Activated naive CD4-positive, alpha-beta T cell treated with anti-CD3 and anti-CD28 coated beads, Interleukin-2, amount 50 U/mL, for 16 hours (primary cell): ENCODE measurements at places on chromosomes 13 and 19.
A peak's percentile ranks its signal among the peaks of the same experiment; 100 is the strongest.

DNA sequence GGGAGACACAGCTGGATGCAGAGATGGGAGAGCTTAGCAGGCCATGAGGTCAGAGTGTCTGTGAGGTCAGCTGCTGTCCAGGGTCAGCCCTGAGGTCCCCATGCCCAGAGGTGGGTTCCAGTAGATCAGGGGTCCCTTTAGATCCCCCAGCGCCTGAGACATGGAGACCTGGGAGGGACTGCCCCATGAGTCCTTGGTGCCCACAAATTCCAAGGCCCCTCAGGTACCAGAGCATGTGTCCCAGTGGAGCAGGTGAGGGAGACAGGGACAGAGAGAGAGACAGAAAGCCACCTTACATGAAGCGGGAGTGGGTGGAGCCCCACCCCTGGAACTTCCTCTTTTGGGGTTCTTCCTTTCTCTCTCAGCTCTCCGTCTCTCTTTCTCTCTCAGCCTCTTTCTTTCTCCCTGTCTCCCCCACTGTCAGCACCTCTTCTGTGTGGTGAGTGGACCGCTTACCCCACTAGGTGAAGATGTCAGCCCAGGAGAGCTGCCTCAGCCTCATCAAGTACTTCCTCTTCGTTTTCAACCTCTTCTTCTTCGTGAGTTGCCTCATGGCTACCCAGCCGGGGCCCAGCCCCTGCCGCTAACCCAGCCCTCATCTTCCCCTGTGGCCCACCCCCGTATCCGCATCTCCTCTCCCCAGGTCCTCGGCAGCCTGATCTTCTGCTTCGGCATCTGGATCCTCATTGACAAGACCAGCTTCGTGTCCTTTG is at the start of gene CD37:
CD37 (plus strand) TSS at position 336 of the 713 bp plus-strand sequence; CDS start at position 471, 135 bp downstream.
- peak; percentile 55 for DNase-seq

- DNase-seq: no peak
Measured at GRCh38 chr13:32209652-32210051, 105.5 kb downstream of the ZAR1L start.

- DNase-seq: no peak
Measured at GRCh38 chr19:52566588-52566987, 3.5 kb upstream of the ZNF701 start.

DNA sequence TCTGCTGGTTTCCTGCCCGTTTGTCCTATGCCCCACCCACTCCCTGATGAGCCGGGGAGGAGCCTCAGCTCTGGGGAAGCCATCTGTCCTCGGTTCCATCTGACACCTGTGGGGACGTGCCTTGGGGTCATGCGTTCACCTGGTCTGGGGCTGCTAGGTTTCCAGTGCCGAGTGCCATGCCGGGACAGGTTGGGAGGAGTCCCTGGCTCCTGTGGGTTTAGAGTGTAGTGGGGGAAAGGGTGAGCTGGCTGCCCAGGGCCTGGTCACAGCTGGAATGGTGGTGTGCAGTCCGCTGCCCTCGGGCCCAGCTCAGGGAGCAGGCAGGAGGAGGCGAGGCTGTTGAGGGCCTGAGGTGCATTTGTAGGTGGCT is 2.5 kb downstream of the KDM4B start:
- peak; percentile 39 for DNase-seq

DNA sequence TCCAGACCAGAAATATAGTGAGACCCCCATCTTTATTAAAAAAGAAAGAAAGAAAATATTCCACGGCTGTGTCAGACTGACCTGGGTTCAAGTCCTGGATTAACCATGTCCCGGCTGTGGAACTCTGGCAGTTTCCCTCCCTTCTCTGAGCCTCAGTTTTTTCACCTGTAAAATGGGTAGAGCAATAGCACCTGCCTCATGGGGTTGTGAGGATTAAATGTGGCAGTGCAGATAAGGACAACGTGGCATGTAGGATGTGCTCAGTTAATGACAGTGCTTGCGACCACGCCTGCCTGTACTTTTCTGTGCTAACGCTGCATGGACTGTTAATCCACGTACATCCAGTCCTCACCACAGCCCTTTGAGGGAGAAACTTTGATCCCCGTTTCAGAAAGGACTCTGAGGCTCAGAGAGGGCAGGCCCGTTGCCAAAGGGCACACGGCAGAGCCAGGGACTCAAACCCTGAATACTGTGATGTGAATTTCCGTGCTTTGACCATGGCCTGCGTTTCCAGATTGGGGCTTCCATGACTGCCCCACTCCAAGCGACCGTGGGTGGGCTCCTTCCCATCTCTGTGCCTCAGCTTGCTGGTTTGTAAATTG is 16.1 kb downstream of the SBK2 start:
- no peak for DNase-seq

GRCh38 chr13:46598820-46599180 is 45.8 kb downstream of the LRCH1 start:
- DNase-seq: no peak

- no peak for DNase-seq
Measured at GRCh38 chr13:72754111-72754510, 26.4 kb downstream of the BORA start.

GRCh38 chr19:4534836-4535658 is at the start of gene PLIN5:
TSS of gene PLIN5 (minus strand) at chr19:4535224. CDS start at chr19:4534074, 1,150 bp downstream.
- DNase-seq: peak; percentile 56

- DNase-seq: no peak
Measured at GRCh38 chr13:63088226-63088625, 1672.6 kb upstream of the PCDH20 start.

GRCh38 chr19:55241143-55241934 is 12.8 kb upstream of the TMEM86B start:
- DNase-seq: no peak

DNA sequence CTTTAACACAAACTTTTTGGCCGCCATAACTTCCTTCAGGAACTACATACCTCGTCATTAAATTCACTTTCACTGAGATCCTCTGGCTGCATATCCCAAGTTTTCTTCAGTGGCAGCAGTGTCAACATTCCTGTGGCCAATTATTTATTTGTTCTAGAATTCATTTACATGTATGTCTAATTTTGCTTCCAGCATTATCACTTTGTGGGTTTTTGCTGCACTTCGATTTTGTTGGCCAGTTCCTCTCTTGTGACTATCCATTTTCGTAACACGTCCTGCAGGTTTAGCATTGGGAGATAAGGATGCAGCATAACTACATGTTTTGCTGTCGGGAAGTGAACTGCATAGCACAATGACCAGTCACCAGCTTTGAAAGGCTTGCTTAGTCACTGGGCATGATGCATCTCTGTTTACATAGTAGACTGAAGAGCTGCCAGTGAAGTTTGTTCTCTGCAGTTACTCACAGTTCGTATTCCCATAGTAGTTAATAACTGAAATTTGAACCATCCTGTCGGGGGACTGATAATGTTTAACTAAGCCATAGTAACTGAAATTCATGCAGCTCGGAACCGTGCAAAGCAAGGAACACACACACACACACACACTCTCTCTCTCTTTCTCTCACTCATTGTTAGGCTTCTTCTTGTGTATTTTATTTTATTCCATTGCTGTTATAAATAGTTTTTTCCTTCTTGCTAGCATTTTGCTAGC is 28.3 kb downstream of the ZNF507 start:
- no peak for DNase-seq

DNA sequence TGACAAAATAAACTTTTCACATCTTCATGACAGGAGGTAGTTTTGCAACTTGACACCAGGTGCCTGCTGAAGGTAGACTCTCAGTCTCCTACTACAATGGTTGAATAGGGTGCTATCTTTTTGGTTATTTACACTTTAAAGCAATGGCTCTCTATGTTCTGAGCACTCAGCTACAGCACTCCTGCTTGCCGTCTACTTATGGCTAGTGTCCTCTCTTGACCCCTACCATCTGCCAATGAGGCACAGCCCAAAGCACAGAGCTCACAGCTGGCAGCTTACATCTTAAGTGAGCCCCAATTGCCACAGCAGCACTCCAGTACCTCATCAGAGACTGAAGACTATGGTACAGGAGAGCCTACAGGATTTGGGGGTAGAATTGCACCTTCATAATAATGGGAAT is 11.4 kb downstream of the ZNF708 start:
- DNase-seq: no peak

GRCh38 chr13:114174529-114174961 is 4.5 kb upstream of the CFAP97D2 start:
- no peak for DNase-seq

- no peak for DNase-seq
Measured at GRCh38 chr13:40981361-40981760, 37.8 kb downstream of the ELF1 start.

- DNase-seq: no peak
Measured at GRCh38 chr19:47021536-47022139, 2.0 kb downstream of the NPAS1 start.

- no peak for DNase-seq
Measured at GRCh38 chr13:95642028-95642621, 2.4 kb downstream of the DZIP1 start.

DNA sequence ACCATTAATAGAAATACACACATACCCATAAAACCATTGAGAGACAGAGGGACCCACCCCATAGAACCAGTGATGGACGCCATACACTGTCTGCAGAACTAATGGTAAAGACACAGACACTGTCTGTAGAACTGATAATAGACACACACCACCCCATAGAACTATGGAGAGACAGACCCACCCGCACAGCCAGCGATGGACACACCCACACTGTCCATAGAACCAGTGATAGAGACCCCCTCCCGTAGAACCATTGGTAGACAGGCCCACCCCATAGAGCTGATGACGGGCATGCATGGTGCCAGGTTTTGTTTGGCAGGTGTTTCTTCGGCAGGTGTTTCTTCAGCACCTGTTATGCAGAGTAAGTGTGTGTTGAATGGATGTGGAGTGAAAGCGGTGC is 88.3 kb upstream of the TEX29 start:
- DNase-seq: no peak

- DNase-seq: no peak
Measured at GRCh38 chr19:8577247-8577646, at the start of gene MYO1F. TSS of gene MYO1F (minus strand) at chr19:8577442. CDS start at chr19:8577309, 133 bp downstream.

DNA sequence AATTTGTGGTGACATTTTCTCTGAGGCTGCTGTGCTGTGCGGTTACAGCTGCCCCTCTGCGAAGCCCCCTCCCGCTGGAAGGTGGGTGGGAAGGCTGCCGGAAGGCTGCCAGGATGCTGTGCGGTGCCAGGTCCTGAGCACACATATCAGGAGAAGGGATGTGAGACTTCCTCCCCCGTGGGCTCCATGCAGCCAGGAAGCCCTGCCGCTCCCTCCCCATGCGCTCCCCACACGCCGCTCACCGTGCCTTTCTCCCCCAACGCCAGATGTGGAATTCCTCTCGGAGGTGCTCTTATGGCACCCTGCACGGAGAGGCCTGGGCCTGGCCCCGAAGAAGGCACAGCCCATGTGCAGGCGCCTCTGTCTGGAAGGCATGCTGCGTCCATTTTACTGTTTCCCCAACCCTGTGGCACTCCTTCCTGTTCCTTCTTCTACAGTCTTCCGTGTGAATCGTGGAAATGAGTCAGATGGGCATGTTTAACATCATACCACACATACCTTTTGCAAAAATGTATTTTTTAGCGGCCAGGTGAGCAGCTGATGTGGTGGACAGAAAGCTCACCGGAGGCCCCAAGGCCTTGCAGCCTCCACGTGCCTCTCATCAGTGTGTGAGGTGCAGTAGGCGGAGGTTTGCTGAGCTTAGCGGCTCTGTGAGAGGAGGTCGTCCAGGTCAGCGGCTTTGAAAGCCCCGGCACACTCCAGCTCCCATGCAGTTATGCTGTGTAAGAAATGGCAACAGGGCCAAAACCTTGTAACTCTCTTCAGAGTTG is 88.0 kb downstream of the ATP11A start:
- no peak for DNase-seq

DNA sequence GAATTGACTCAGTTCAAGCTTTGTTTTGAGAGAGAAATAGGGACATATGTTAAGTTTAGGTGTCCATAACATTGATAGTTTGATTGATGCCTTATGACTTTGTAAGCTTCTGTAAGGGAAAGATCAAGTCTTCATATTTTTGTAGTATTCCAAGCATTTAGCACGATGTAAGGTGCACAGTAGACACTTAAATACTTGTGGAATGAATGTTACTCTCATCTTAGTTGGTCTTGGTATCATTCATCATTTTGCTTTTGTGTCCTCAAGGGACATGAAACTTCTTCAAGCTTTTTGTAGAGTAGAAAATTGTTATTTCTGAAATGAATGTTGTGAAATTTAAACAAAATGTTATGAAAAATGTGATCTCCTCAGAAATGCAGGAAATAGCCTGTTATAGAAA is 10.1 kb downstream of the TDRD3 start:
- DNase-seq: no peak

DNA sequence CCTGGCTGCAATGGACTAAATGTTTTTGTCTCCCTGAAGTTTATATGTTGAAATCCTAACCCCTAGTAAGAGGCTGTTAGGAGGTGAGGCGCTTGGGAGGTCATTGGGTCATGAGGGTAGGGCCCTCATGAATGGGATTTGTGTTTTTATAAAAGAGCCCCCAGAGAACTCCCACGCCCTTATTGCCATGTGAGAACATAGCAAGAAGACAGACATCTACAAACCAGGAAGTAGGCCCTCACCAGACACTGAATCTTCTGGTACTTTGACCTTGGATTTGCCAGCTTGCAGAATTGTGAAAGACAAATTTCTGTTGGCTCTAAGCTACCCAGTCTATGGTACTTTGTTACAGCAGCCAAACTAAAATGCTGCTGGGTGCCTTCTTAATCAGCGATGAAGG is 96.1 kb upstream of the SPATA13 start:
- no peak for DNase-seq

- no peak for DNase-seq
Measured at GRCh38 chr13:58660826-58661225, 1029.3 kb downstream of the PCDH17 start.

- no peak for DNase-seq
Measured at GRCh38 chr13:32248801-32249200, 66.4 kb downstream of the ZAR1L start.

DNA sequence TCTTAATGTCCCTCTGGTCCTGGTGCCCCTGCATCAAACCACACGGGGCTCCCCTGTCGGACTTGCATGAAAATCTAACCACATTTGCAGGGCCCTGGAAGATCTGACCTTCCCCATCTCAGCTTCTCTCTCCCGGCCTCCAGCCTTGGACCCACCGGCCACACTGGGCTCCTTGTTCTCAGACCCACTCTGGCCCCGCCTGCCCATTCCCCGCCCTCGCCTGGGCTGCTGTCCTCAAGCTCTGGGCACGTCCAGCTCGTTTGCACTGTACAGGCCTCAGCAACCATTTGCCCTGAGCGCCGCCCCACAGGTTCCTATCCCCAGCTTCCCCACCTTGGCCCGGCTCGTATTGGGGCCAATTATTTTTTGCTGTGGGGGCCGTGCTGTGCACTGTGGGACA is 10.5 kb downstream of the MYO9B start:
- no peak for DNase-seq

DNA sequence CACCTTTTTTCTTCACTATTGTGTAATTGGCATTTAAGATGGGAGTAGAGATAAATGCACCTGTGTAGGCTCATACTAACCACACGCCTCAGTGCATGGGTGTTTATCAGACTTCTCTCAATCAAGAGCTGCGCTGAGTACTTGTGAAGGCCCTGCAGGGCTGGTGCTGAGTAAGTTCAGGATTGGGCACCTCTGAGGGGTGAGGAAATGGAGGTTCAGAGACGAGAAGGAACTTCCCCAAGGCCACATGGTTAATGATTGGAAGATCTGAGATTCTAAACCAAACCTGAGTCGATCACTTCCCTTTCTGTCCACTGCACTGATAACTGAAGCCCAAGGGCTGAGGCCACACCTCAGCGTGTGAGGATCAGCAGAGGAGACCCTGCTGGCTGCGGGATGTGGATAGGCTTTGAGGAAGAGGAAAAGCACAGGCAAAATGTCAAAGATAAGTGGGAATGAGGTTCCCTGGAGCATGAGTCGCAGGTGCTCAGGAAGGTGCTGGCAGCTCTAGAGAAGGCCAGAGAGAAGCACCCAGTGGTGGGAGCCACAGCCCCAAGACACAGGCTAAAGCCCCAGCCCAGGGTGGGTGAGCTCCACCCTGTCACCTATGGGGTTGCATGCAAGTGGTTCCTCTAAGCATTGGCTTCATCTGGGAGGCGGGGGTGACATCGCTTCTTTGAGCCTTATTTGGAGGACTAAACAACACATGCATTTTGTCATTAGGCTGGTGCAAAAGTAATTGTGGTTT is 32.3 kb upstream of the GJB6 start:
- DNase-seq: no peak
